ENCODE measurements at places on chromosomes 13 and 19.
A peak's percentile ranks its signal among the peaks of the same experiment; 100 is the strongest.

GRCh38 chr19:6021878-6022569, 44.1 kb upstream of the RANBP3 start:
- DNase-seq: peak; percentile 73

DNA sequence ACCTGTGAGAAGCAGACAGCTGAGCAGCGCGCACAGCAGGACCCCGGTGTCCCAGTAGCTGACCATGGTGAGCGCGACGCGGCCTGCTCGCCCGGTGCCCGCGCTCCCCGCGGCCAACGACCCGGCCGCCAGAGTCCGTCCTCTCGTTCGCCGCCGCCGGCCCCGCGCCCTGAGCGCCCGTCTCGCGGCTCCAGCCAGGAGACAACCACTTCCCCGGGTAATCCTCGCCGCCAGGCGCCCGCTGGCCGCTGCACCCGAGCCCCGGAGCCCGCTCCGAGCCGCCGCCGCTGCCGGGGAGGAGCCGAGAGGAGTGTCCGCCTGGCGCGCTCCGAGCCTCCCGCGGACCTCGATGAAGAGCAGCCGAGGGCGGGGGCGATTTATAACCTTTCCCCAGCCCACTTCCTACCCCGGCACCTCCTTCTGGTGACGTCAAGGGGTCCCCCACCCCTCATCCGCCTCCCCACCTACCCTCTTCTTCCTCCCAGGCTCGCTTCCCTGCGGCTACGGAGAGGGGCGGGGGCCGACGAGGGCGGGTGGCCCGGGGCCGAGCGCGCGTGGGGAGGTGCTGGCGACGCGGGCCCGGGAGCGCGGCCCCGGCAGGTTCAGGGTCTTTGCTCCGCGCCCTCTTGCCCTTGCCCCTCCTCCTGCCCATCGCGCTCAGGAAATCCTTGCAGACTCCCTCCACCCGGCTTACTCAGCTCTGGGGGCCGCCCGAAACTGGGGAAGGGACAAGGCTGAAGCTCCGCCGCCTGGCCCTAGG, at the start of gene FLT1:
TSS of gene FLT1 (minus strand) at position 351 of the 760 bp plus-strand sequence. CDS start at position 66, 285 bp downstream.
- DNase-seq: peak; percentile 35

DNA sequence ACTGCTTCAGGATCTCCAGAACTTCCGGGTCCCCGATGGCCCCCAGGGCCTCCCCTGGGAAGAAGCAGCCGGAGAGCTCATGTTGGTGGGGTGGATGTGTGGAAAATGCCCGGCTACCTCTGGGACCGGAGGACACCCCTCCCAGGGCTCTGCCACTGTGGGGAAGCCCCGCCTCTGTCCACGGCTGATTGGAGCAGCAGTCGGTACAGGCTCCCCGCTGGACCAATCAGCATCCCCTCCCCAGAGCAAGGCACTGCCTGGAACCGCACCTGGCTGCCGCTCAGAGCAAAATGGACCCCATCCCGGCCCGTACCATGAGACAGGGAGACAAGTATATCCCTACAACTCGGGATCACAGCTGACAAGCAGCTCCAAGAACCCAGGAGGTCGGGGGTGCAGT, 6.4 kb downstream of the DOHH start:
- peak; percentile 47 for DNase-seq

DNA sequence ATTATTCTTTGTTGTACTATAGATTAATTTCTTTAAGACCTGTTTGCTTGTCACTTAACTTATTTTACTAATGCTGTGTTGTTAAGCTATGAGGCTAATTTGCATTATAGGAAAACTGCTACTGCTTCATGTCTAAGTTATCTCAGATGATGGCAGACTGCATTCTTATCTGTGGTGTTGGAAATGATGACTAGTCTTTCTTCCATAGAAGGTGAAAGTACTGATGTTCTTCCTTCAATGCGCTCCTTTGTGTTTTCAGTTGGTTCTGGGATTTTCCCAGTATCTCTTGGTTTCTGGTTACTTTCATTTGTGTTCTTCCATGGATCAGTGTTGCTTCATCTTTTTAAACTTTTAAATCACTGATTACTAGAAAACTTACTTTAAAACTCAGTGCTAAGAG, 46.9 kb downstream of the TPP2 start:
- DNase-seq: no peak

- DNase-seq: peak; percentile 42
Measured at GRCh38 chr19:45640849-45641273, 1.7 kb upstream of the EML2 start.

DNA sequence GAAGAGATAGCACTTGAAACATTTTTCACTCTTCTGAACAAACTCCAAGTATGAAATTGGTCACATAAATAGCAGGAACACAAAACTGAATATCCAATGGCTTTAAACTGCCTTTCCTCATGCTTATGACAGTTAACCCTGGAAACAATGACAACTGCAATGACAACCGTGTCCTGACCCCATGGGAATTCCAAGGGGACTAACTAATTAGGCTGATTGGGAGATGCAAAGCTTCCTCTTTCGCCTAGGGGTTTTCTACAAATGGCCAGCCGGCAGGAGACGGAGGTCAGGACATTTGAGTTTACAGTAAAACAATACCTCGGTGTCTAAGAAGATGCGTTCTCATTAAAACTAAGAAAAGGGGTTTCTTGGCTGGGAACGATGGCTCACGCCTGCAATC, 53.0 kb upstream of the URAD start:
- DNase-seq: no peak

DNA sequence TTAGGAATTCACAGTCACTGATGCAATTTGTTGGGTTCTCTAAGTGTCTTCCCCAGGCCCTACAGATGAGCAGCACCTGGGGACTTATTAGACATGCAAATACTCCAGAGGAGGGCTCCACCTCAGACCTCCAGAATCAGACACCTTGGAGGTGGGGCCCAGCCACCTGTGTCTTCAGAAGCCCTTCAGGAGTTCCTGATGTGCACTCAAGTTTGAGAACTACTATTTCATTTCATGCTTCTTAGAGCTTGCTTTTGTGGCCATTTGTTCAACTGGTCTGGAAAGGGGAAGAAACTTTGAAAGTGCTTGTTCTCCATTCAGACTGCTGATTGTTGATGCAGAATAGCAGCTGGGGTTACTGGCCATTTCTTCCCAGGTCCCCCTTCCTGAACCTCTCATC, 472.0 kb downstream of the COG6 start:
- no peak for DNase-seq

- DNase-seq: no peak
Measured at GRCh38 chr13:66546534-66547379, 683.4 kb downstream of the PCDH9 start.

DNA sequence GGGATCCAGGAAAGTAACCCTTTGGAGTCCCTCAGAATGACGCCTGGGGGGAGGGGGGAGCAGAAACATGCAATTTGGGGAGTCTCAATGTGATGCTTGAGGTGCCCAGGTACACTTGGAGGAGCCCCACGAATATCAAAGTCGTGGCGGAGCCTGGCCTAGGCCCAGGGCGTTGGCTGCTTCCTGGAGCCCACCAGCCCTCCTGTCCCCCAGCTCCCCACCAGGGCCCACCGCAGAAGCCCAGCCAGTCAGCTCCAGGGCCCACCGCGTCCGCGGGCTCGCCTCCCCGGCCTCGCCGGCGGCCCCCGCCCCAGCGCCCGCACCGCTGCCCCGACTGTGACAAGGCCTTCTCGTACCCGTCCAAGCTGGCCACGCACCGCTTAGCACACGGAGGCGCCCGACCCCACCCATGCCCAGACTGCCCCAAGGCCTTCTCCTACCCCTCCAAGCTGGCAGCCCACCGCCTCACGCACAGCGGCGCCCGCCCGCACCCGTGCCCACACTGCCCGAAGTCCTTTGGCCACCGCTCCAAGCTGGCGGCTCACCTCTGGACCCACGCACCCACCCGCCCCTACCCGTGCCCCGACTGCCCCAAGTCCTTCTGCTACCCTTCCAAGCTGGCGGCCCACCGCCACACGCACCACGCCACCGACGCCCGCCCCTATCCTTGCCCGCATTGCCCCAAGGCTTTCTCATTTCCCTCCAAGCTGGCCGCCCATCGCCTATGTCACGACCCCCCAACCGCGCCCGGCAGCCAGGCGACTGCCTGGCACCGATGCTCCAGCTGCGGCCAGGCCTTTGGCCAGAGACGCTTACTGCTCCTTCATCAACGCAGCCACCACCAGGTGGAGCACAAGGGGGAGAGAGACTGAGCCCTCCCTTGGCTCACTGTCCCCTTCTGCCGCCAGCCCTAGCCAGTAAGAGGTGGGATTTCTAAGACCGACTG, 2.1 kb downstream of the ZNF575 start:
- DNase-seq: peak; percentile 45

DNA sequence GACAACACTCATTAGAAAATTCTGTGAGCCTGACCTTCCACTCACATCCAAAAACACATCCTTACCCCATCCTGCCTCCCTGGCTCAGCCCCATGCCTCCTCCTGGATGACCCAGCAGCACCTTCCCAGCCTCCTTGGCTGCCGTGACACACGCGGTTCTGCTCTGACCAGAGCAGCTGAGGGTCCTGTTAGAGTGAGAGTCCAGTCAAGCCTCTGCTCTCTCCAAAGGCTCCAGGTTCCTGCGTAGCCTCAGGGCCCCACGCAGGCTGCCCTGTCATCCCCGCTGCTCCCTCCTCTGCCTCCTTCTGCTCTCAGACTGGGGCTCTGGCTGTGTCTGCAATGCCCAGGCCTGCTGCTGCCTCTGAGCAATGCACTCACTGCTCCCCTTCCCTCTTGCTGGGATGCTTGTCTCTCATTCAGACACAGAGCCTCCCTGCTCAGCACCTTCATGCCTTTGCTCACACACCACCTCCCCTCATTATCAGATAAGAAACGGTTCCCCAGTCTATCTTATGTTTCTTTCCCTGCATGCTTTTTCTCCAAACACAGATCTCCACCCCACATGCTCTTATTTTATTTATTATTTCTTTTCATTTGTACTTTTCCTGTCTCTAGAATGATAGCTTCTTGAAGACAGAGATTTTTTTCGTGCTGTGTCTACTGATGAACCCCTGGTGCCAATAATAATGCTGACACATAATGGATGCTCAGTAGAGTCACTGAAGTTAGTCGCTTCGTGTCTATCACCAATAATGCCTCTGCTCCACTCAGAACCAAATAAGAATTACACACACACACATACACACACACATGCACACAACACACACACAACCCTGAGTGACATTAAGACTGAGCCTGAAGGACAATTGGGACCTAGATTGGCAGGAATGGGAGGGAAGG, 10.2 kb upstream of the SIGLEC6 start:
- DNase-seq: no peak

GRCh38 chr19:38975214-38975860, at the start of gene FBXO17:
Gene FBXO17, minus strand, starts transcription at chr19:38975742. Its CDS starts 25,423 bp downstream, at chr19:38950319.
- no peak for DNase-seq

- DNase-seq: no peak
Measured at GRCh38 chr13:27406178-27406939, 18.1 kb upstream of the GTF3A start.

GRCh38 chr13:78689011-78689410, 30.1 kb upstream of the OBI1 start:
- no peak for DNase-seq

- no peak for DNase-seq
Measured at GRCh38 chr19:33432446-33433170, 59.1 kb downstream of the CEBPG start.

- DNase-seq: no peak
Measured at GRCh38 chr19:27392027-27392632, 1820.8 kb downstream of the UQCRFS1 start.

GRCh38 chr13:78881751-78882150, 222.8 kb upstream of the OBI1 start:
- no peak for DNase-seq

- no peak for DNase-seq
Measured at GRCh38 chr13:29709407-29710069, 114.0 kb upstream of the SLC7A1 start.

GRCh38 chr13:68608147-68608546, 1378.0 kb upstream of the PCDH9 start:
- DNase-seq: no peak

- DNase-seq: peak; percentile 39
Measured at GRCh38 chr19:49058562-49058961, 1.0 kb upstream of the CGB7 start.

GRCh38 chr13:93670866-93671265, 444.3 kb downstream of the GPC6 start:
- DNase-seq: no peak

GRCh38 chr13:22744688-22745452, 435.9 kb upstream of the SGCG start:
- DNase-seq: no peak

GRCh38 chr19:39833464-39834286, at the start of gene DYRK1B:
Gene DYRK1B, minus strand, starts transcription at chr19:39834162. Its CDS starts 2,295 bp downstream, at chr19:39831867.
- DNase-seq: peak; percentile 95

GRCh38 chr19:5684694-5685430, 4.0 kb downstream of the HSD11B1L start:
- DNase-seq: no peak

- DNase-seq: no peak
Measured at GRCh38 chr19:13932911-13933393, 5.3 kb downstream of the PODNL1 start.

DNA sequence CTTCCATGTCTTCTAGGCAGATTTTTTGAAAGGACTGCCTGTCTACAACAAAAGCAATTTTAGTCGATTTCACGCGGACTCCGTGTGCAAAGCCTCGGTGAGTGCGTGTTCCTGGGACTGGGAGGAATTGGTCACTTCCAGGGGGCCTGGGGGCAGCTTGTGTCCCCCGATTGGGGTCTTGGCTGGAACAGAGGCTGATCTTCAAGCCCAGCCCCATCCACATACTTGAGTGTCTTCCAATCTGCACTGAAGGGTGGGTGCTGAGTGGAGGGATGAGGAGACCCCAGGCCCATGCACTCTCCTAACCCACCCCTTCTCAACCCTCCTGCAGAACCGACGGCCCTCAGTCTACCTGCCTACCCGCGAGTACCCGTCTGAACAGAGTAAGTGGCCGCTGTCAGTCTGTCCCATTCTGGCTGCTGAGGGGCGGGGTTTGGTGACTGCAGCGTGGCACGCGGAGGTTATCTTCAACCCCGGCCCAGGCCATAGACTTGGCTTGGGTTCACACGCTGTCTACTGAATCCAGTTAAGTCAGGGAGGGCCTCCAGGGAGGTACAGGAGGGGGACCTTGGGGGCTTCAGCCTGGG, 4.7 kb downstream of the DDA1 start:
- no peak for DNase-seq

GRCh38 chr19:19552798-19553197, 14.7 kb downstream of the CILP2 start:
- DNase-seq: peak; percentile 39

DNA sequence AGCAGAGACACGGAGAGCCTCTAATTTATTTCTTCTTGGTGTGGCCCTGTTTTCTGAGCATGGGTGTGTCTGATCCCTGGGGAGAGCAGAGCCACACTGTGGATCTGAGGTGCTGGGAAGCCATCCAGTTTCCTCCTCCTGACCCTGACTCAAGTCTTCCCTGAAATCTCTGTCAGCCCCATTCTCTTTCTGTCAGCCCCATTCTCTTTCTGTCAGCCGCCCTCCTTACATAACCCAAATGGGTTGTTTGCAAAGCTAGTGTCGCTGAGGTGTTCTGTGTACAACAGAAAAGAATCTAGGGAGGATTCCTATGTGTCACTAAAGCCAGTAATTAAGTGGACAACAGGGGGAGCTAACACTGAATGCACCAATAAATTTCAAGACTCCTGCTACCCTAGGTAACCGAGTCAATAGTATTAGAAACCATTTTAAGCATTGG, 50.2 kb downstream of the LRCH1 start:
- no peak for DNase-seq

DNA sequence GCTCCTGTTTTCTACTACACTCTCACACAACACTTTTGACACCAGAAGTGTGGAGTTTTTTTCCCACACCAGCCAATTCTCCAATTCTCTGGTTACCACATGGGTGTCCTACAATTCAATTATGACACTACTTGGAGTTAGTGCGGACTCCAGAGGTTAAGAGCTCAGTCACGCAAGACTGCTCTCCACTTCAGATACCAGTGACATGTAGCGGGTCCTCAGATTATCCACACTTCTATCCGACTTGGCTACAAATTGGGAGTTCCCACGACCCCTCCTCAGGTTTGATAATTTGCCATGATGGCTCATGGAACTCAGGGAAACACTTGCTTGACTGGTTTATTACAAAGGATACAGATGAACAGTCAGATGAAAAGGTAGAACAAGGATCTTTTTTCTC, 32.9 kb downstream of the PAN3 start:
- DNase-seq: no peak
